Putamen (tissue), 1 donor: ENCODE measurements at places on chromosomes 13 and 19.

GRCh38 chr13:98299966-98300350 is 122.9 kb upstream of the RNF113B start:
- no peak for DNase-seq

GRCh38 chr19:23116802-23117571 is at the start of gene ZNF730:
Gene ZNF730 (plus strand): TSS chr19:23117025. CDS start chr19:23117174, 149 bp downstream.
- peak; percentile 64 for DNase-seq

- no peak for DNase-seq
Measured at GRCh38 chr13:92804346-92804745, 422.3 kb upstream of the GPC6 start.

- no peak for DNase-seq
Measured at GRCh38 chr13:19725320-19725719, 57.4 kb downstream of the PSPC1 start.

DNA sequence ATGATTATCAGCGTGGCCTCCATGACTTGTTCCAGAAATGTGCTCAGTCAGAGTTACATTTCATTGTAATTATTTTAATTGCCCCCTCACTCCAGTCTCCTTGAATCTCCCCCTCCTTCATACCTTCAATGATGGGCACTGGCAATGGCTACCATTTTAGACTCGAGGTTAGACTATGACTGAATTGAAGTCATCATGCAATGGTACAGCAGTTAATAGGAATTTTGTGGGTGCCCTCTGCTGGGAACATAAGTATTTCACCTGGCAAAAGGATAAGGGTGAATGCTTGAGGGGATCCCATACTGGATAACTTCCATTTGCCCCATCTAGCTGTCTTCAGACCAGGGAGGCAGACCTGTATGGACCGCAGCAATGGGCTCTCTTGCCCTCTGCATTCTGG is 32.2 kb upstream of the USP12 start:
- DNase-seq, result no peak

- no peak for DNase-seq
Measured at GRCh38 chr13:34738254-34738992, 203.6 kb upstream of the NBEA start.

- DNase-seq, result no peak
Measured at GRCh38 chr13:24687611-24688010, 7.4 kb downstream of the ATP12A start.

DNA sequence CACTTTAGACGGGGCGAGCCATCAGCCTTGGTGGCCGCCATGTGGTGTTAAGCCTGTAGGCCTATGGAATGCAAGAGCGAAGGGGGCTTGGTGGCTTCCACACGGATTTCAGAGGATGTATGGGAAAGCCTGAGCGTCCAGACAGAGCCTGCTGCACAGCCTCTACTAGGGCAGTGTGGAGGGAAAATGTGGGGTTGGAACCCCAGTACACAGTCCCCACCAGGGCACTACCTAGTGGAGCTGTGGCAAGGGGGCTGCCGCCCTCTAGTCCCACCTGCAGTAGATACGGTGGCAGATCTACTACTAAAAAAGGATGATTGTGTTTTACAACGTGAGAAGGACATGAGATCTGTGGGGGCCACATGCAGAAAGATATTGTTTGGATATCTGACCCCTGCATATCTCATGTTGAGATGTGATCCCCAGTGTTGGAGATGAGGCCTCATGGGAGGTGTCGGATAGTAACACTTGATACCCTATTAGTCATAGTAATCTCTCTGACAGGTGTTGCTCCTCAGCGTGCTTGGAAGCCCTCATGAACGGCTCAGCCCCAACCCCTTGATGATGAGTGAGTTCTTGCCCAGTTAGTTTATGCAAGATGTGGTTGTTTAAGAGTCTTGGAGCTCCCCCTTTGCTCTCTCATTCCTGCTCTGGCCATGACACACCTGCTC is 45.6 kb downstream of the LHFPL6 start:
- no peak for DNase-seq

- no peak for DNase-seq
Measured at GRCh38 chr19:7748756-7749155, 1.4 kb upstream of the CD209 start.

DNA sequence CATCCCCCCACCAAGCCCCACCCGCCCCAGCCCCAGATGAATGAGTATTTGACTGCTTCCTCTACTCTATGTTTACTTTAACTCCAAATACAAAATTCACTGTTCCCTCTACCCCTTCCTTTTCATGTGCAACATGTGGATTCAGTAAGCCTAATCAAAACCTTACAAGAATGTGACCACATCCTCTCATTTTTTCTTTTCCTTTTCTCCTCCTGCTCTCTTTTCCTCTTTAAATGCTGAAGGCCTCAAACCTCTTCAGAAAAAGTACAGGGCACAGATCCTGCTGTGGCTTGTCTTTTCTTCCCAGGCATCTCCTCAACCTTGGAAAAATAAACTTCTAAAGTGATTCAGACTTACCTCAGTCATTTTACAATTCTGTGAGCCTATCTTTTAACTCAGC is 119.0 kb downstream of the MYCBP2 start:
- DNase-seq, result no peak

DNA sequence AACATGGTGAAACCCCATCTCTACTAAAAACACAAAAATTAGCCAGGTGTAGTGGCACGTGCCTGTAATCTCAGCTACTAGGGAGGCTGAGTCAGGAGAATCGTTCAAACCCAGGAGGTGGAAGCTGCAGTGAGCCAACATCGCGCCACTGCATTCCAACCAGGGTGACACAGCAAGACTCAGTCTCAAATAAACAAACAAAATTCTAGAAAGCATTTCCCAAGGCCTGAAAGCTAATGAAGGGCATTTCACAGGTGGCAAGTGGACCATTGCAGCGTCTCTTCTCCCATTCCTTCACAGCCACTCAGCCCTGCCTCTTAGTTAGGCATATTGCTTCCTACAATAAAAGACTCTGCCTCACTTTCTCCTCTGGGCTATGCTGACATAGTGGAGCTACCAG is 13.5 kb upstream of the RXFP2 start:
- DNase-seq, result no peak

DNA sequence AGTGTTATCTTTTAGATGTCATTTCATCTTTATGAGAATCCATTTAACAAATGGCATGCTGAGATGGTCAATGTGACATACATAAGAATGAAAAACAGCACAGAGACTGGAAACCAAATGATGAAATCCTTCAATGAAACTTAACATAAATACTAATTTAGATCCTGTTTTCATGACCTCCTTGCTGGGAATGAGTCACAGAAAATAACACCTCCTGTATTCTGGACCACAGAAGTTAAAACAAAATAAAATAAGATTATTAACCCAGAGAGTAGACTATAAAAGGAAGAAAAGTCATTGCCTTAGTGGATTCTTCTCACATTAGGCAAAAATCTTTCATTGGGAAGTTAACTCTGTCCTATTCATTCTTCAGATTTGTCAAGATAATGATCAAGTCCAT is 1.6 kb downstream of the DIAPH3 start:
- DNase-seq, result no peak

GRCh38 chr13:43023289-43023963 is at the start of gene DNAJC15:
Gene DNAJC15 (plus strand): TSS chr13:43023586. CDS start chr13:43023627, 41 bp downstream.
- DNase-seq, result peak; percentile 85

GRCh38 chr13:31015199-31015598 is 82.7 kb downstream of the TEX26 start:
- no peak for DNase-seq

DNA sequence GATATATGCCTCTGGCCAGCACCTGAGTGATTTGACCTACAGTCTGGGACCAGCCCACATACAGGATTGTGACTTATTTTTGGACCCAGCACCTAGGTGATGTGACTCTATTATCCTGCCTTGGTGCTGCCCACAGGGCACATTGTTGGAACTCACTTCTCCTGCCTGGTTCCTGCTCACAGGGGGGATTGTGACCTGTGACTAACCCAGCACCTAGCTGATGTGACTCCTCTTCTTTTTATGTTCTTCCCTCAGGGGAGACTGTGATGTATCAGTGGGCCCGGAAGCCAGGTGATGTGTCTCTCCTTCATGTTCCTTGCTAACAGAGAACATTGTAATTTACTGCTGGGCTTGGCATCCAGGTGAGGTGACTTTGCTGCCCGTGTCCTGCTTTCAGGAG is 63.0 kb upstream of the ZNF724 start:
- no peak for DNase-seq

DNA sequence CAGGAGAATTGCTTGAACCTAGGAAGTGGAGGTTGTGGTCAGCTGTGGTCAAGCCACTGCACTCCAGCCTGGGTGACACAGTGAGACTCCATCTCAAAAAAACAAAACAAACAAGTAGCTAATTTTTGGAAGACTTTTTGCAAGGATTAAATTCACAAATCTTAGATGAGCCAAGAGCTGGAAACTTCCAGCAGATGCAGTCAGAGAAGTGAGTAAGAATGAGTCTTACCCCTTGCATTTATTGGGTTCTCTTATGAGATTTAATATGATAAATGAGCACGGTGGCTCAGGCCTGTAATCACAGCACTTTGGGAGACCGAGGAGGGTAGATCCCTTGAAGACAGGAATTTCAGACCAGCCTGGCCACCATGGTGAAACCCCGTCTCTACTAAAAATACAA is 44.9 kb upstream of the NBEA start:
- DNase-seq, result no peak

DNA sequence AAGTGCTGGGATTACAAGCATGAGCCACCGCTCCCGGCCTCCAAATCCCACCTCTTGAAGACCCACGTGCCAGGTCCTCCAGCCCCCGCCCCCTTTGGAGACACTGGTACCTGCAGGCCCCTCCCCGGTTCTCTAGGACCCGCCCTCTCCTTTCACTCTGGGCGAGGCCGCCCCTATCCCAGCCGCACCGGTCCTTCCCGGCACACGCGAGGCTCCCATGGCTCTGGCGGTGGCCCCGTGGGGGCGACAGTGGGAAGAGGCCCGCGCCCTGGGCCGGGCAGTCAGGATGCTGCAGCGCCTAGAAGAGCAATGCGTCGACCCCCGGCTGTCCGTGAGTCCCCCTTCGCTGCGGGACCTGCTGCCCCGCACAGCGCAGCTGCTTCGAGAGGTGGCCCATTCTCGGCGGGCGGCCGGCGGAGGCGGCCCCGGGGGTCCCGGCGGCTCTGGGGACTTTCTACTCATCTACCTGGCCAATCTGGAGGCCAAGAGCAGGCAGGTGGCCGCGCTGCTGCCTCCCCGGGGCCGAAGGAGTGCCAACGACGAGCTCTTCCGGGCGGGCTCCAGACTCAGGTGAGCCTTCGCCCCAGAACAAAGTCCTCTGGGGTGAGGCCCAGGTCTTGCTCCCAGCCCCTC is at the start of gene CBLC:
TSS of gene CBLC (plus strand) at position 176 of the 633 bp plus-strand sequence. CDS start at position 218, 42 bp downstream.
- DNase-seq, result no peak

GRCh38 chr13:41356786-41357185 is 45.7 kb downstream of the NAA16 start:
- DNase-seq, result no peak

DNA sequence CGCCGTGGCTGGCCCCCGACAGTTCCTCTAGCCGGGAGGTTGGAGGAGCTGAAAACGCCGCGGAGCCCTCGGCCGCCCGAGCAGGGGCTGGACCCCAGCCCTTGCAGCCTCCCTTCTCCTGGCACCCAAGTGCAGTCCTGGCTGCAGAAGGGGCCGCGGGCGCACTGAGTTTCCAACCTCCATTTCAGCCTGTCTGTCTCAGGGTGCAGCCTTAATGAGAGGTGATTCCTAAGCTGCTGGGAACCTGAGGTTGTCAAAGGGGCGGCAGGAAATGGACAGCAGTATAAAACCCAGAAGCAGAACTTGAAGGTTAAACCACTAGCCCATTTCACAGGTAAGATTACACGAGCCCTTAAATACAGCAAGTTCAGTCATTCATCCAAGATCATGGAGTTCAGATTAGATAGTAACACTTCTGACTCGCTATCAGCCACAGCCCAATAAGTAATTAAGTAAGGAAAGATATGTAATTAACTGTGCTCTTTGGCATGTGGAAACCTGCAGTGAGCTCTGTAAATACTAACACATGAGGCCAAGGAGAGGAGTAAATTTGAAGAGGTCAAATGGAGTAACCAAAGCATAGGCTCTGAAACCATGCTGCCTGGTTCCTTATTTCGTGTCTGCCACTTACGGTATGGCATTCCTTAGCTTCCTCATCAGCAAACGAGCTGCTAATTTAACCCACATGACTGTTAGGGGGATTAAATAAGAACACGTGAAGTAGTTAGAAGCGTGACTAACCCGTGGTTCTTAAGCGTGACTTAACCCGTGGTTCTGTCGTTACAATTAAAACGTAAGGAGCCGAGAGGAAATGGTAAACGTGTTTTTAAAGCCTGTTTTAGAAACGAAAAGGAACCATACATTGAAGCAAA is 686 bp downstream of the SETDB2 start:
- no peak for DNase-seq

- DNase-seq, result no peak
Measured at GRCh38 chr19:44590245-44591059, 22.9 kb upstream of the IGSF23 start.

DNA sequence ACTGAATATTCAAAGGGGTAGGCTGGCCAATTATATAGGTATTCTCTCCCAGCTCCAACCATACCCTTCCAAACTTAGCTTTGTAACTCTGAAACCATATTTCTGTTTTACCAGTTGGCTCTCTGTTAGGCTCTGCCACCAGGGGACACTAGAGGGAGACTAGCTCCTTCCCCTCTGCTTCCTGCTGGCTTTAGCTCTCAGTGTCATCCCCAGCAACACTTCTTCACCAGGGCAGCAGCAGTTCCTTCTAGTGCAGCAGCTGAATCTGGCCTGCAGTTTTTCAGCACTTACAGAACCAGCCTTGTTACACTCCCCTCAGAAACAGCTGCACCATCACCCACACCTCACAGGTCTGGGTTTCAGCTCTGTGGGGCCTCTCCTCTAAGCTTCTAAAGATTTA is 51.0 kb upstream of the DOCK9 start:
- DNase-seq, result no peak

DNA sequence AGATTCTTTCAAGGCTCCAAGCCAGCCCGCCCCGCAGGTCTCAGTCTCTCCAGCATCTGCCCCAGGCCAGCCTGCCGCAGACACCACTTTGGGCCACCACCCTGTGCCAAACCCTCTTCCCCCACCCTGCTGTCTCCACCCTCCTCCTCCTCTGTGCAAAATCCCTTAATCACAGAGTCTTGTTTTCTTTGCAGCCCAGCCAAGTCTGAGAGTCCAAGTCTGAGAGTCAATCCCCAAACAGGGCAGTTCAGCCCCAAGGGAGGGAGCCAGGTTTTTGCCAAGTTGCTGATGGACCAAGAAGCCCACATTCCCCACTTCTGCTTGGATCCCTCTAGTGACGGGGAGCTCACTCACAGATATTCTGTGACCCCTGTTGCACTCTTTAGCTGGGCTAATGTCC is 3.1 kb downstream of the ADAMTS10 start:
- no peak for DNase-seq

DNA sequence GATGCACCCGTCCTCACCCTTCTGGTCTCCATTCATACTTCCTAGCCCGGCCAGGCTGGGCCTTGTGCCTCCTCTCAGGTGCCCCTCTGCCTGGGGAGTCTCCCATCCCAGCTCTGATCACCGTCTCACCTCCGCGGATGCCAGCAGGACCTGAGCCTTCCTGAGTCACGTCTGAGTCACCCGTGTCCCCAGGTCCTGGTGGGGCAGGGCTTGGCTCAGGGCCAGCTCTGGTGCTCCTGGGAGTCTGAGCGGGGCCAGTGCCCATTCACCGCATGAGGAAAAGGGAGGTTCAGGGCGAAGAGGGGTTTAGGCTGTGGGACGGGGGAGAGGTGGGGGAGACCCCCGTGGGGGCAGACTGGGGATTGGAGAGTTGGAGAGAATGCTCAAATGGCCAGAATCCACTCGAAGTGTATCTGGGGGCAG is 593 bp downstream of the ATP8B3 start:
- no peak for DNase-seq

GRCh38 chr13:23695711-23696464 is 125.7 kb downstream of the TNFRSF19 start:
- no peak for DNase-seq
